H9 (cell line): ENCODE measurements at places on chromosomes 6 and 20.

- DNase-seq: peak; percentile 77
Measured at GRCh38 chr20:663315-664090, 10.5 kb upstream of the SRXN1 start.

DNA sequence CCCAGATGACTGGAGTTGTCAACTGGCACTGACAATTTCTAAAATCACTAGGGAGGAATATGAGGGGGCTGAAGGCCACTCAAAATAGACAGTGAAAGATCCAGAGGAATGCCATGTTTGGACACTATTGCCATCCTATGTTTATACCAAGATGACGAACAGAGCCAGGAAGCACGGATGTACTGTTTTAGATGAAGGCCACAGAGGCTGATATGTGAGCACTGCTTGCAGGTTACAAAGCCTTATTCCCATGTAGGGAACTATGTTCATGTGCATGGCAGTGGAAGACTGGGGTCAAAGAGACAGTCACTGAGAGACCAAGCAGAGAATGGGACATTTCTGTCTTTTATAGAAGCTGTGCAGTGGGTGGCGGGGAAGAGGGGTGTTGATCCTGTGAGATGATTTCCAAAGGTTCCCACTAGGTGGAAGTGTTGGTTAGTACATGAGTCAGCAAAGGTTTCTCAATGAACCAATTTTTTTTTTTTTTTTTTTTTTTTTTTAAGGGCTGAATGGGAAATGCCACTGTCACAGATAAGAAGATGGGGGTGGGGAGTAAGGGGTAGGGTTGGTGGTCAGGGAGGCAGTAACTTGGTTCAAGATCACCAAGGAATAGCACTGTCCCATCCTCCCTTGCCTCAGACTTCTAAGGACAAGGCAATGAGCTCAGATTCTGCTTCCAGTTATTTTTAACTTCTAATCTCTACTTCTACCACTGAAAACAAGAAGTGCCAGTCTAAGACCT, 46.7 kb upstream of the MOCS1 start:
- peak; percentile 41 for DNase-seq

DNA sequence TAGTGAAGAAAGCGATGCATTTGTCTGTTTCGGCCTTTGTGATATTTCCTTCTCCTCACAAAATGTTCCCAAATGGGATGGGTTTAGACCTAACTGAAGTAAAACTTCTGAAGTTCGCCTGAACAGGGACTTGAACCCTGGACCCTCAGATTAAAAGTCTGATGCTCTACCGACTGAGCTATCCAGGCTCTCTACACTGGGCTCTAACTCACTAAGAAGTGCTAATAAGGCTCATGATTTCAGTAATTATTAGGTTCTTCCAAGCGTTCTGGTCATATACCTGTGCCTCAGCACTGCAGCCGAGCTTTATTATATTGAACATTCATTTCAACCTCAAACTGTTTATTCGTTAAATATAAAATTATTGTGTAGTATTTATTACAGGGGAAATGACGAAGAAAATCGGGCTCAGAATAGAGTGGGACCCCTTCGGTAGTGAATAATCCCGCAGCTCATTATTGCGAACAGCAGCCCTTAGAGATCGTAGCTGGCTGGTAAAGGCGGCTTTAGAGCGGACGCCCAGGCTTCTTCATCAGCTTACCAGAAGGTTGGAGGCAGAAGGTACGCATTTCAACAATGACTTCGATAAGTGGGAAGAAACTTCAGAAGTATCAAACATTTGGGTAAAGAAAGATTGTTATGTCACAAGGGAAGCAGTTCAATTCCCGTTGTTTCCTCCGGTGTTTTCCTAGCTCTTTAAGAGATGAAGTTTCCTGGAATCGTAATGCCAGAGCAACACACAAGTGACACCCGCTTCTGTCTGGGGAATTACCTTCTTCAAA, 119.0 kb upstream of the ZNF184 start:
- peak; percentile 47 for DNase-seq

DNA sequence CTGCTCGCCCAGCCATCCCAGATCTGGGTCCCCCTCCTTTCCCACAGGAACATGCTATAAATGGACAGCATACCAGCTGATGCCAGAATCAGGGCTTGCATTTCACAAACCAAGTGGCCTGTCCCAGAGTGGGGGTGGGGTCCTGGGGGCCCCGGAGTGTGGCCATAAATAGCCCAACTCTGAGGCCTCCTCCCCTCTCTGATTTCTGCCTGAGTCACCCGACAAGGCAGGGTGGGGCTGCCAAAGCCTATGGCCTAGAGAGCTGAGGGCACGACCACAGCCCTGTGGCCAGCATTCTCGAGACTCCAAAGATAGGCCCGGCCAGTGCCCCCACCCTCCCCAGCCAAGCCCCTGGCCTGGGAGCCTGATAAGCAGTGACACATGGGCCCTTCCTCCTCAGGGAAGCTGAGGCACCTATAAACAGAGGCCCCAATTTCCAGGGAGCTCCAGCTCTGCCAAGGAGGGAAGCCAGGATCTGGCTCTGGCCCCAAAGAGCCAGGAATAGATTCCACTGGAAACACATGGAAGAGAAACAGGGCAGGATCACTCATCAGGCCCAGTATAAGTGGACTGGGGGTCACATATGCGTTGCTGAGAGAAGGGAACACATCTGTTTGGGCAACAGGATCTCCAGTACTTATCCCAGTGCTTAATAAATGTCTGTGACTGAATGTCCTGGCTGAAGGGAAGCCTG, 20.3 kb downstream of the SNTA1 start:
- DNase-seq: no peak

GRCh38 chr6:163963205-163964120, 548.9 kb downstream of the QKI start:
- DNase-seq: no peak

DNA sequence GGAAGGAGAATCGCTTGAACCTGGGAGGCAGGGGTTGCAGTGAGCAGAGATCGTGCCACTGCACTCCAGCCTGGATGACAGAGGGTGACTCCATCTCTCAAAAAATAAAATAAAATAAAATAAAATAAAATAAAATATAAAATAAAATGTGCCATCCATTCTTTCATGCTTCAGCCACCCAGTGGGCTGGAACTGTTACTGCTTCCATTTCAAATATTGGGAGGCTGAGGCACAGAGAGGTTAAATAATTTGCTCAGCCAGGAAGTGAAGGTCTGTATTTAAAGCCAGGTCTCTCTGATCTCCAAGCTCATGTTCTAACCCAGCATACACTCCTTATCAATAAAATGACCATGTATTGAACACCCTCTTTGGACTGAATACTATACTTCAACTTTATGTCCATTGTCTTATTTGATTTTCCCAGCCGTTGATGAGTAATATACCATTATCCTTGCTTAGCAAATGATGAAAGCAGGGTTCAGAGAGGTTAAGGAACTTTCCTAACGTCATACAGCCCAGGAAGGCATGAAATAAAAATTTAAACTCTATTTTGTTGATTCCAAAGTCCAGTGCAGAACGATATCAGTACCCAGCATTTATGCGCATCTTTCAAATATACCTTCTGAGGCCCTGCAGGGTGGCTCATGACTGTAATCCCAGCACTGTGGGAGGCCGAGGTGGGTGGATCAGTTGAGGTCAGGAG, 25.8 kb upstream of the SLC9A8 start:
- DNase-seq: no peak

DNA sequence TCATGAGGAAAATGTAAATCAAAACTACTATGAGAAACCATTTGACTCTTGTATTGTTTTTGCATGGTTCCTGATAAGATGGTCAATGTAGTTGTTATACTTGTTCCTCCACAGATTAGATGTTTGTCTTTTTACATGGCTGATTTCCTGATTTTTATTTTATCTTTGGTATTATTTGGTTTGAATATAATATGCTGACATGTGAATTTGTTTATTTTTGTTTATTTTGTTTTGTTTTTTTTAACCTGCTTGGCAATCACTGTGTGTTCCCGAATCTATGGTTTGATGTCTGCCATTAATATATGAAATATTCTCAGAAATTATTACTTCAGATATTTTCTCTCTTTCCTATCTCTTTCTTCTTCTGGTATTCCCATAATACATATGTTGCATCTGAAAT, 899.5 kb upstream of the ADGRB3 start:
- no peak for DNase-seq

GRCh38 chr20:19976595-19977372, 40.4 kb upstream of the NAA20 start:
- no peak for DNase-seq

DNA sequence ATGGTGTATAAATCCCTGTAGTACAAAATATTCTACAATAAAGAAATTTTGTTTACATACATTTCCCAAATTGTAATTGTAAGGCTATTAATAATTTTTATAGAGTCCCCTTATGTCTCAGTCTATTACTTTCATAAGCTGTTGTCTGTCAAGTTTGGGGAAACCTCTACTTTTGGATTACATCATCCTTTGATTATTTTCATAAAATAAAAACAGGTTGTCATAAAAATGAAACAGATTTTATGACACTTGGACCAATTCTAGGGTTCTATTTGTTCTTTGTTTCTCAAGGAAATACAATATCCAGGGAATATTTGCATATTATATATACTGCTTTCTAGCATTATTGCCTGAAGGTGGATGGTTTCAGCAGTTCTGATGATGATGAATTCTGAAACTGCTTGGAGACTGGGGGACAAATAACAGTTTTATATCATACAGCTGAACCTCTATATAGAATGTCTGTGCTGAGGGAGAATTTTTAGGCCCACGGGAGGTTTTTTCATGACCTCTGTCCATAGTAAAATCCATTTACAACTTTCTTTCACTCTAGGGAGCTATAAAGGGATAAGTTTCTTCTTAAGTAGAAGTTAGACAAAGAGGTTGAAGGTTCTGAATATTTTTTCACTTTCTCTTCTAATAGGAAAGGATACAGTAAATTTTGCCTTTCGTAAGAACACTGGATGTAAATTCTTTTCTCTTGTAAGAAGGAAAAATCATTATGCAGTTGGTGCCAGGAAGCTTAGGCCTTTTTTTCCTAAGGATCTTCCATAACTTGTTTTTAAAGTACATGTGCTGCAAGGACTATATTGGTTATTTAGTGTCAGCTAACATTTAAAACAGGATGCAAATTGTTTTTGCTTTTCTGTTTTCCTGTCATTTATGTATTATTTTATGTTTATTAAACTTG, 58.0 kb downstream of the CD2AP start:
- DNase-seq: no peak

- DNase-seq: no peak
Measured at GRCh38 chr6:150303256-150303655, 65.6 kb upstream of the IYD start.

DNA sequence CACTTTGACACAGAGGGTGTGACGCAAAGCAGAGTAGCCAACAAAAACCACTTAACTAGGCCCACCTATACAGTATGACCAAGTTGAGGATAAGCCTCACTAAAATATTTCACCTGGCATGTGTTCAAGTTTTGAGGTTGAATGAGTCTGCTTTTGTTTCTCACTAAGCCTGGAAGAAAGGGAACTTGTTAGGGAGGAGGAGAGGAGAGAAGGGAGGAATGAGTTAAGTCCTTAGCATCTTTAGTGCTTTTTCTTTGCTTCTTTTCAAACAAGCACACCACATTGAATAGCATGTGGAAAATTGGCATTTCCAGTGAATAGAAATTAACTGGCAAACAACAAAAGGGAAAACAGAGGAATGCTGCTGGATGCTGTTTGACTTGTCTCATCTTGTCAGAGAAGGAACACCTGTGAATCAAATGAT, 461.9 kb downstream of the GJA1 start:
- no peak for DNase-seq

GRCh38 chr6:30703821-30704220, 13.0 kb upstream of the NRM start:
- no peak for DNase-seq
